ENCODE measurements at places on chromosomes 7 and 10.

DNA sequence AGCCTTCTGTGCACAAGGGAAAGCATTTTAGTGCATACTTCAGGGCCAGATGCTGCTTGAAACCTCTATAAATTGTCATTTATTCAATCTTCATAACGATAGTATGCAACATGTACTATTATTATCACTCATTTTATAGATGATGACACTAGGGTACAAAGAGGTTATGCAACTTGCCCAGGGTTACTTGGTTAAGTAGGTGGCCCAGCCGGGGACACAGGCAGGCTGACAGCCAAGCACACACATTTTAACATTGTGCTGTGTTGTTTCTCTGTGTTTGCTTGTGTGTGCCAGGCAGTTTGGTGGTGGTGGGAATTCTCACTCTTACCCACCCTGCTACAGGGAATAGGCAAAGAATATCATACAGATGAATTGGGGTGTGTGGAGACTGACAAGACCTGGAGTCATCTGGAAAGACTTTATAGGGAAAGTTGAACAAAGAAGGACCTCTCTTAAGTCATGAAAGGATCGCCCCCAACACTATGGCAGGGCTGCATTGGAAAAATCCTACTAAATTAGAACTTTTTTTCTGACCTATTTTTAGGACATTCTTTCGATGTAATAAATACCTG, 98.9 kb downstream of the MKX start:
- no peak for DNase-seq

DNA sequence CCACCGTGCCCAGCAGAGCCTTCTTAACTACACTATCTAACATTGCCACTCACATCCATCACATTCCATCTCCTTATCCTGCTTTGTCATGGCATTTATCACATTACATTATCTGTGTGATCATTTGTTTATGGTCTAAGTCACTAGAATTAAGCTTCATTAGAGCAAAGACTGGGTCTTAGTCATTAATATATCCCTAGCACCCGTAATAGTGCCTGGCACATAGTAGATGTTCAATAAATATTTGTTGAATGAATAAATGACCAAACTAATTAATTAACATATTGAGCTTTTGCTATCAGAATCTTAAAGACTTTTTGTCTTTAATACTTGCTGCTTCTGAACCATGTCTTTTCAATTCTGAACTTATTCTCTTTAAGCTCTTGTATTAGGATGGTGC, 5.9 kb upstream of the COPG2 start:
- DNase-seq = no peak

- DNase-seq = no peak
These were observed 133.3 kb downstream of the CCDC3 start for GRCh38 chr10:12868229-12868628.

- no peak for DNase-seq
These were observed 147.0 kb downstream of the FANK1 start for GRCh38 chr10:126043389-126043788.

DNA sequence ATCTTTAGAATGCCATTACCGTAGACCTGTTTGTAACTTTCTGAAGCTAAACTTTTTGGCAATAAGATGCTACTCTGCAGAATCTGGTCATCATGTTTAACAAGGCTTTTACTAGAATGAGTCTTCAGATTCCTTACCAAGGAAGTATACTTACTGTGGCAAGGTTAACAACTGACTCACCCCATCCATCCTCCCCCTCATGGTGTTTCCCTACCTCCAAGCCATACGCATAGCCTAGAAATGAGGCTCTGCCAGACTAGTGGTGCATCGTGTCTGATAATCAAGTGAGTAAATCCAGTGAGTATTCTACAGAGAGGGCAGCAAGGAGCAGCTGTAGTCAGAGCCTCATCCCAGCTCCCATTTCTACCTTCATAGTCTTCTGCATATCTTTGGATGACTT, 223.6 kb downstream of the IPMK start:
- no peak for DNase-seq

DNA sequence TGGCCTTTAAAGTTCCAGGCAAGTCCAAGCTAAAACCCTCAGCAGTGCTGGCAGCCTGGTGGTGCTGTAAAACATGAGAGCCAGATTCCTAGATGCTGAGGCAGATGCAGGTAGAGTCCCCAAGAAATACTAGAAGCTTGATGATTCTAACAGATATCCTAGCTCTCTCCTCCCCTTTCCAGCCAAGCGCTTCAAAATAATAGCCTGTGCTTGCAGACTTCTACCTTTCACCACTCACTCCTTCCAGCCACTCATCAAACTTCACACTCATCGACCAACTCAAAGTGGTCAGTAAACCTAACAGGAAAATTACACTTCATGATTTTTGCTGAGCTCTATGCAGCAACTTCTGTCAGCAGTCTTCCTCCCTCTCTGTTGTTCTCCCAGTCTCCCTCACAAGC, 50.2 kb downstream of the LMBR1 start:
- DNase-seq = no peak

DNA sequence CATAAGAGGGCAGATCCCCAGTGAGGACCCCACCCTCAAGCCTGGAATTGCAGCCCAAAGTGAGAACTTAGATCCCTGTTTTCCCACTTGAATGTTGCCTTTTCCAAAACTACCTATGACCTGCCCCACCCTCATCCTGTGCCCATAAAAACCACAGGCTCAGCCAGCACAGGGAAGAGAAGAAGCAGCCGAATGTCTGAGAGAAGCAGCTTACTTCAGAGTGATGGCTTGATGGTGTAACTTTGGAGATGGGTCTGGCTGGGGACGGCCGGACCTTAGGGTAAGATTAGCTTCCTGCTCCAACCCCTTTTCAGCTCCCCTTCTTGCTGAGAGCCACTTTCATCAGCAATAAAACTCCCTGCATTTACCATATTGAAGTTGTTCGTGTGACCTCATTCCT, 5.7 kb downstream of the SLC25A40 start:
- no peak for DNase-seq

DNA sequence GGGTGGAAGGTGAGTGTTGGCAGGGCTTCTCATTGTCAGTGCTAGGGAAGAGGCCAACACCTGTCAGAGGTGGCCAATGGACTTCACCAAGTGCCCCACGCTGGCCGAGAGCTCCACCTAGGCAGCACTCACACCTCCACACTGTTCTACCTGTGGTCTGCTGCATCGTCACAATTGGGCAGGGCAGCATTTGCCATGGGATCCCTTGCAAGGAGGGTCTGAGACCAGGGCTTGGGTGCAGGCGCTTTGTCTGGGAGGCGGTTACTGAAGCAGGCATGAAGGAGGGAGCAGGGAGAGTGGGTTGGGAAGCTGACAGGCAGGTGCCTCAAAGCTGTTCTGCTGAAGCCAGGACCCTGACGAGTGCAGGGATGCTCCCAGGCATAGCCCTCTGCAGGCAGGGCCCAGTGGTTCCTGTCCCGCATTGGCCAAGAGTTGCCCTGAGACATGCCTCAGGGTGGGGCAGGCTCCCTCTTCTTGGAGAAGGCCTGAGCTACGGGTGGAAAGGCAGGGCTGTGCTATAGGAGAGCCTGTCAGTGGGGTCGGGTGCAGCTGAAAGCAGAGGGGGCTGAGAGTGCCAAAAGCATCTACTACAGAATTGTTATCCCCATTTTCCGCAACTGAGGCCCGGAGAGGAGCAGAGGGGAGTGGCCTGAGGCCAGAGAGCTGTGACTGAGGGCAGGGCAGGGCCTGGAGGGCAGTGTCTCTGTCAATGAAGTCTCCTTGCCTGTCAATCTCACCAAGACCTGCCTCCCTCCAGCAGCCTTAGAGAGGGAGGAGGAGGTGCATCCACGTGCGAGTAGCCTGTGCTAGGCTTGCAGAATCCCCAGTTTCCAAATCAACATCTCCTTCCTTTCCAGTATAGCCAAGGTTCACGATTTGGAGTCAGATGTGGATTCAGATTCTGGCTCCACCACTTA, 4.0 kb downstream of the RBP3 start:
- DNase-seq = peak; percentile 27

DNA sequence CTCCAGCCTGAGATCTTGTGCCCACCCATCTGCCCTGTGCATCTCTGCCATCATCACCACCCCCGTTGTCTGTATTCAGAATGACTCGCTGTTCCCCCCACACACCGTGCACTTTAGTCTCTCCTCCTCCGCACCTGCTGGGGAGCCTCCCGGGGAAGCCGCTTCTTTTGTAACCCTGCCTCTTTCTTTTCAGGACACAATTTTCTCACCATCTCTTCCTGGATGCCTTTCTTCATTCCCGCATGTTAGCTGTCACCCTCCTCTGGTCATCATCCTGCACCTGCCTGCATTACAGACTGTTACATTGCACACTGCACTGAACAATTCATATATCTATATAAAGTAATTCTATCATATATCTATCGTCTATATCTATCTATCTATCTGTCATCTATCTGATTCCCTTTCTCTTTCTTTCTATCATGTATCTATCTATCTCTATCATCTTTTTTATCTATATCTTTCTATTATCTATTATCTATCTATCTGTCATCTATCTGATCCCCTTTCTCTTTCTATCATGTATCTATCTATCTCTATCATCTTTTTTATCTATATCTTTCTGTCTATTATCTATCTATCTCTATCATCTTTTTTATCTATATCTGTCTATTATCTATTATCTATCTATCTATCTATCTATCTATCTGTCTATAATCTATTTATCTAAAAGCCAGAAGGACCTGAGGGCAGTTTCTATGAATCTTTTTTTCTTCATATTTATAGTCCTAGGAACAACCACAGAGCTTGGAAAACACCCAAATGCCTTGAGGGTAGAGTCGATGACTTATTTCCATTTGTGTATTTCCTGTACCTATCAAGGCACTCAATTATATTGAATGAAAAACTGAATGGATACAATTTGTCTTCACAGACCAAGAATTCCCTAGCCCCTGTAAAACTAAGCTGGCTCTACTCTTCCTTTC, 642.5 kb downstream of the ACTR3B start:
- no peak for DNase-seq

DNA sequence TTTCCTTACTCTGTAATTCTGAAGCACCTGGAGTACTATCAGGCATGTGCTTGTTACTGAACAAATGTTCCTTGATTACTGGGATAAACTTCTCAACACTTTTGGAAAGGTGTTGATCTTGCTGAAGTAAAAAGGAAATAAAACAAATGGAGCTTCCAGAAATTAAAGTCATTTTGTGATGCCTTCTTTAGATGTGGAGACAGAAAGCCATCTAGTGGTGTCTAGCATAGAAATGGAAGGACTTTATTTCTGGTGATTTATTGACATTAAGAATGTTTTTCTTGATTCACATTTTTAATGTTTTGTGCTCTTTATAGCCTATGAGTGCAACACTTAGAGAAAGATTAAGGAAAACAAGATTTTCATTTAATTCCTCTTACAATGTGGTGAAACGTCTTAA, 1.4 kb downstream of the SFR1 start:
- DNase-seq = no peak

- no peak for DNase-seq
These were observed 25.5 kb downstream of the C1GALT1 start for GRCh38 chr7:7207876-7208275.
